H1 (cell line): ENCODE measurements at places on chromosomes 12 and 14. TPM values are rescaled to one million over a fixed set of nuclear protein-coding genes. Genes with fewer than 3 reads are reported as not detected.

- DNase-seq: no peak
Observed at GRCh38 chr12:6534695-6534944, 303 bp downstream of the GAPDH start.

GRCh38 chr12:60935981-60936761 is 1324.0 kb upstream of the USP15 start:
- no peak for DNase-seq

DNA sequence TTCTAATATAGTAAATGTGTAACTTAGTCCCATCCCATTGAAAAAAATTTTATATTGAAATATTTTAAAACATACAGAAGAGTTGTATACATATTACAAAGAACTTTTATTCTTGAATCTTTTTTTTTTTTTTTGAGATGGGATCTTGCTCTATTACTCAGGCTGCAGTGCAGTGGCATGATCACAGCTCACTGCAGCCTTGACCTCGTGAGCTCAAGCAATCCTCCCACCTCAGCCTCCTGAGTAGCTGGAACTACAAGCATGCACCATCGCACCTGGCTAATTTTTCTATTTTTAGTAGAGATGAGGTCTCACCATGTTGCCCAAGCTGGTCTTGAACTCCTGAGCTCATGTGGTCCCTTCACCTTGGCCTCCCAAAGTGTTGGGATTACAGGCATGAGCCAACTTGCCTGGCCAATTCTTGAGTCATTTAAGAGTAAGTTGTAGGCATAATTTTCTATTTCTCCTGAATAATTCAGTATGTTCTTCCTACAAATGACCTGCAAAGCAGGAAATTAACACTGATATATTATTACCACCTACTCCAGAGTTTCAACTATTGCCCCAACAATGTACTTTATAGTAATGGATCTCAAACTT is 153.0 kb upstream of the BMP4 start:
- no peak for DNase-seq

DNA sequence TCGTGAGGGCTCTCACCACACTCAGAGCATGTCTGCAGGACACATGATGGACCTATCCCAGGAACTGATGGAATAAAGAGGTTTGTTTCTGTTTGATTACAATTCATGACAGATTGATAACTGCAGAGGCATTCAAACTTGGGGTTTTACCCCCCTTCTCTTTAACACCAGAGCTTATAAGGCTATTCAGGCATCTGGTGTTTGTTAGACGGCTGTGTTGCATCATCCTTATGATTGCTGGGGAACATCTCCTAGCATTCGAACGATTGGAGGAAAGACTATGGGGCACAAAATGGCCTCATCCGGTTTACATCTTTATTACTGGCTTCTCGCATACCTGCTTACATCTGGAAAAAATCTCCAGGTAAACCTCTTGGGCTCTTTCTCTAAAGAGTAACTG is 191.8 kb downstream of the MSRB3 start:
- DNase-seq: no peak

Gene MYH7
- polyA plus RNA-seq: 0.02 TPM in 1 of 2 replicates, not detected in the other

Gene DAD1
- 433 and 440 TPM in 2 replicates for polyA plus RNA-seq

Gene RBP5
- 1.1 and 1.2 TPM in 2 replicates for polyA plus RNA-seq

Gene CCDC196
- polyA plus RNA-seq: not detected in 2 replicates
